ENCODE measurements at places on chromosomes 6 and 20. TPM values are rescaled to one million over a fixed set of nuclear protein-coding genes. Genes with fewer than 3 reads are reported as not detected.

DNA sequence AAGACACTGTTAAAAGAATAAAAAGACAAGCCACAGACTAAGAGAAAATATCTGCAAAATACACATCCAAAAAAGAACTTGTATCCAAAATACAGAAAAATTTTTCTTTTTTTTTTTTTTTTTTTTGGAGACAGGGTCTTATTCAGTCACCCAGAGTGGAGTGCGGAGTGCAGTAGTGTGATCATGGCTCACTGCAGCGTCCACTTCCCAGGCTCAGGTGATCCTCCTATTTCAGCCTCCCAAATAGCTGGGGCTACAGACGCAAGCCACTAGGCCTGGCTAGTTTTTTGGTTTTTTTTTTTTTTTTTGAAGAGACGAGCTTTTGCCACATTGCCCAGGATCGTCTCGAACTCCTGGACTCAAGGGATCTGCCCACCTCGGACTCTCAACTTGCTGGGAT lies 3.1 kb downstream of the ZUP1 start:
- no peak for DNase-seq

DNA sequence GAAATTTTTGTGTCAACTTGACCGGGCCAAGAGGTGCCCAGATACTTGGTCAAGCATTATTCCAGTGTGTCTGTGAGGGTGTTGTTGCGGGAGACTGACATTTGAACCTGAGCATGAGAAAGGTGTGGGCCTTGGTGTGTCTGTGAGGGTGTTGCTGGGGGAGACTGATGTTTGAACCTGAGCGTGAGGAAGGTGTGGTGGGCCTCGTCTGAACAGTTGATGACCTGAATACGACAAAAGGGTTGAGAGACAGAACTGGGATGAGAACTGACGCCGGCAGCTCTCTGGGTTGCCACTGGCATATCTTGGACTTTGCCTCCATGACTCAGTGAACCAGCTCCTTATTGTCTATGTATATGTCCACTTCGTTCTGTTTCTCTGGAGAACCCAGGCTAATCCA lies 240.5 kb downstream of the ERMARD start:
- no peak for DNase-seq

DNA sequence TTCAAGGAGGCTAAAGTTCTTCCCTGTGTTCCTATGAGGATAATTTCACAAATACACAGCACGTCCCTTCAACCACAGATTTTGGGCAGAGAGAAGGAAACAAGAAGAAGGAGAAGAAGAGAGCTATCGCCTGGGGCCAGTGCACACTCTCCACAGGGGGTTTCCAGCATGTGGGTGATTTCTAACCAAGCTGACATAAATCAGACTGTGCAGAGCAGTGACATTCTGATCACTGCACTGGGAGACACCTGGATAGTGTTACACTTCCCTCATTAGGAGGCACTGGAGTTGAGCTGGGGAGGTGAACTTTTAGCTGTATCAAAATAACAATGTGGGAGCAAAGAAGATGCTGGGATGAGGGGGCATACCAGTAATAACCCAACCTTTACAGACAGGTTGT lies 71.8 kb upstream of the CENPW start:
- no peak for DNase-seq

- DNase-seq = no peak
Observed at GRCh38 chr6:32969685-32970412, 1.5 kb downstream of the BRD2 start.

DNA sequence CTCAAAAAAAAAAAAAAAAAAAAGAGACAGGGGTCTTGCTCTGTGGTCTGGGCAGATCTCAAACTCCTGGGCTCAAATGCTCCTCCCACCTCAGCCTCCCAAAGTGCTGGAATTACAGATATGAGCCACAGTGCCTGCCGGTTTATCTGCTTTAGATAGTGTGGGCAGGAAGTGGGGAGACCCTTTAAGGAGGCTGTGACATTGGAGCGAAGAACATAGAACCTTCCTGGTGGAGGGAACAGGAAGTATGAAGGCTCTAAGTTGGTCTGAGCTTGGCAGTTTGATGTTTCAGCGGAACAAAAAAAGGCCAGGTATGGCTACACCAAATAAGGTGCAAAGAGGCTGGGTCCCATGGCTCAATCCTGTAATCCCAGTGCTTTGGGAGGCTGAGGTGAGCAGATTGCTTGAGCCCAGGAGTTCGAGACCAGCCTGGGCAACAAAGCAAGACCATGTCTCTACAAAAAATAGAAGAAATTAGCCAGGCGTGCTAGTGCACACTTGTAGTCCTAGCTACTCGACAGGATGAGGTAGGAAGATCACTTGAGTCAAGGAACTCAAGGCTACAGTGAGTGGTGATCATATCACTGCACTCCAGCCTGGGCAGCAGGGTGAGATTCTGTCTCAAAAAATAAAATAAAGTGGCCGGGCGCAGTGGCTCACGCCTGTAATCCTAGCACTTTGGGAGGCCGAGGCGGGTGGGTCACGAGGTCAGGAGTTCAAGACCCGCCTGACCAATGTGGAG lies 8.7 kb upstream of the ZMYND8 start:
- no peak for DNase-seq

DNA sequence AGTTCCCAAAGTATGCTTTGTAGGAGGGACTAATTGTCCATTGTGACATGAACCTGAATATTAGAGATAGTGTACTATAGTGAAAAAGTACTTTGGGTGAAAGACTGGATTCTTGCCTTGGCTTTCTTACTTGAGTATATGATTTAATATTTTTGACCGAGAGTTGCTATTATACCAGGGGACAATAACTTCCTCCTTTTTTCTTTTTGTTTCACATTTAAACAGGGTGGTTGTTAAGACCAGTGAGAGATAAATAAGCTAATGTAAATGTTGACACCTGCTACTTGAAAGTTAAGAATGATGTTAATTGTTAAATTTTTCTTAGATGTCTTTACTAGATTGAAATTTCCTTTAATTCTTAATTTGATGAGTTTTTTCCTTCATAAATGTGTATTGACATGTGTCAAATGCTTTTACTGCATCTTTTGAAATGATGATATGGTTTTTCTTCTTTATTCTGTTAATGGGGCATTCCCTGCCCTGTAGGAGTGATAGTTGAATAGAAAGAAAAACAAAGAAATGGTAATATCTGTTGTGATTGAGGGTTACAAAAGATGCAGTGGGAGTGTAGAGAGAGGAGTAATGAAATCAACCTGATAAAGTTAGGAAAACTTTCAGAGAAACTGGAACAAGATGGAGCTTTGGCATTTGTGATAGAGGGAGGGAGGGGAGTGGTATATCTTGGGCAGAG lies 48.4 kb downstream of the ZFAND3 start:
- DNase-seq = no peak

- no peak for DNase-seq
Observed at GRCh38 chr20:39206899-39207564, 244.9 kb downstream of the DHX35 start.

DNA sequence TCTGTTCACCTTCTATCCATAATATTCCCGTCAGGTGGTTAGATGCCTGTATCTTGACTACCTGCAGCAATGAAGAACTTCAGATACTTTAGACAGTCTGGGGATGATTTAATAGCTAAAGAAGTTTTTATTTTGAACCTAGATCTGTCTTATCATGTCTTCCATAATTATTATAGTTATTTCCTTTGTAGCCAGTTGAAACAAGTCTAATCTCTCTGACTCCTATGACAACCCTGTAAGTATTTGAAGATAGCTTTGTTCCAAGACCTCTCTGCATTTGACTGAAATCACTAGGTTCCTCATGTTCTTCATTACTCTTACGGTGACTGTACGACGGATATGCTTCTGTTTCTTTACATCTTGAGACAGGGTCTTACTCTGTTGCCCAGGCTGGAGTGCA lies 316.6 kb upstream of the BMP2 start:
- no peak for DNase-seq

DNA sequence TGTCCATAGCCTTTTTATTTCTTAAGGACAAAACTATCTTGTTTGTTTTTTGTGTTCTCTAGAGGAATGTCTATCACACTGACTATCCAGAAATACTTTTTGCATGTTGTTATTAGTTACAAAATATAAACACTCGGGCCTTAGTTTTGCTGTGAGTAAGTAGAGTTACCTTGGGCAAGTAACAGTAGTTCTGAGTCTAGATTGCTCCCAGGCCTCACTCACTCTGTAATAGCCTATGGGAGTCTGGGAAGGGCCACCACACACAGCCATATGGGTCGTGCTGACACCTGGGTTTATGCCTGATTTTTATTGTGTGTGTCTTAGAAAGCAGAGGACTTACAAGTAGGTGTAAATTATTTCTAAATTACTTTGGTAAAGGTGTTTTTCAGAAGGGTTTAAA lies 185.8 kb downstream of the TMEM242 start:
- DNase-seq = no peak

DNA sequence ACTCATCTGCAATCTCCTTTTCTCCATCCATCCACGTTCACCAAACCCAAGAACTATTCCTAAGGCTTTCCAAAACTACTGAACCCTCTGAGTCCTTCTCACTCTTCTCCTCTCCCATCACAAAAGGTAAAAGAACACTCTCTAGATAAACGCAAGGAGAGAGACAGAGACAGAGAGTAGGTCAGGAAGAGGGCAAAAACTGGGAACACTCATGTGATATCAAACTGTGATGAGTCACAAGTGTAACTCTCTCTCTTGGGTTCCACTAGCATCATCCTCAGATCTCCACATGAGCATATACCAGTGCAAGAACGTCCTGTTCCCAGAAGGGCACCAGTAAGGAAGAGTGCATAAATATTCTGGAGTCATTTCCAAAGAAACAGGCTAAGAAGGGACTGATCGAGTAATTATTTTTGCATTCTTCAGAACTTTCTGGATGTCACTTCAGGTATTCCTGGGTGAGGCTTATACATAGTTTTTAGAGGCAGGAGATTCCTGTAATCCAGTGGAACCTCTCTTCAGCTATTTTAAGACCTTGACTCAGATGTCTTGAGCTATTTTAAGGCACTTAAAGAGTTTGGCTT lies 47.3 kb upstream of the STXBP5 start:
- no peak for DNase-seq

GRCh38 chr6:165807249-165807960 lies 144.4 kb upstream of the PDE10A start:
- DNase-seq = no peak

DNA sequence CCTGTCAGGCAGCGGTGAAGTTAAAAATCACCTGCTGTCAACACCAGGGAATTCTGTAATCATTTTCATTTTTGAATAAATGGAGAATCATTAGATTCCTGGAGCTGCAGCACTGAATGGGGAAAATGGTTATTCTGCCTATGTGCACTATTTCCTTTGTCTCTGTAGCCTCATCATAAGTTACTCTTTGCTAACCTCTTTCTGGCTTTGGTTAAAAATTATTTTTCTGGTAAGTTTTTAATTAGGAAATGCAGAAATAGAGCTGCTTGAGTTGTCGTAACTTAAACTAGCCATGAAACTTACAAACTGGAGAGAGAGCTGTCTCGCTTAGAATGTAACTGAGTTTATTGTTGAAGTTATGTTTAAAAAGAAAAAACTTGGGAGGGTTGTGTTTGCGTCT lies 28.8 kb downstream of the ZFAND3 start:
- DNase-seq = no peak

DNA sequence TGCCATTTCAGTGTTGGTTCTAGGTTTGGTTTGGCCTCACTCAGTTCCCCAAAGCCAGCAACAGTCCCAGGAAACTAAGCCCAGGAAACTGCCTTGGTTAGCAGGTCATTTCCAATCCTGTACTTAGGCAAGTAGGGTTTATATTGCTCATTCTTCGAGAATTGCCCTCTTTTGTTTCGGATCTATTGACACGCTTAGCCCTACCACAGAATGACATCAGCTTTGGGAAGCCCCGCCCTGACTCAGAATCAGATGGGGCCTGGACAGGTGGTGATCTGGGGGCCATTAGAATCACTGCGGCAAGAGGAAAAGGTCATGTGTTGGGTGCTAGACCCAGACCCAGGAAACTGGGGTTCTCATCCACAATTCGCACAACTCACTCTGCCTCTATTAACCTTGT lies 578.2 kb downstream of the QKI start:
- DNase-seq = no peak

DNA sequence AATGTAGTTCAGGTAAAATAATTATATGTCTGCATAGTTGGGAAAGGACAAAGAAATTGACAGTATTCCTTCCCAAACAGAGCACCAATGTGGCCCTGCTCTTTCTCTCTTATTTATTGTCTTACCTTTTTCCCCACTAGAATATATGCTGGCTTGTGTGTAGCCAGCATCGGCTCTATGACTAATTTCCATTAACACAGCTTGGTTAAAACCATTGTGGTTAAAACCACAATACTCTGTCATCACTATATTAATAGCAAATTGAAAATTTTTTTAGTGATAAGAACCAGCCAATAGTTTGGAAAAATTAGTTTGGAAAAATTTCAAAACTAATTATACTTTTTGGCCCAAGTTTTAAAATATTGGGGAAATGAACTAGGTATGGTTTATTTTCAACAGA lies 535.1 kb downstream of the UTRN start:
- no peak for DNase-seq

- DNase-seq = no peak
Observed at GRCh38 chr20:13355941-13356486, 134.9 kb downstream of the ISM1 start.

DNA sequence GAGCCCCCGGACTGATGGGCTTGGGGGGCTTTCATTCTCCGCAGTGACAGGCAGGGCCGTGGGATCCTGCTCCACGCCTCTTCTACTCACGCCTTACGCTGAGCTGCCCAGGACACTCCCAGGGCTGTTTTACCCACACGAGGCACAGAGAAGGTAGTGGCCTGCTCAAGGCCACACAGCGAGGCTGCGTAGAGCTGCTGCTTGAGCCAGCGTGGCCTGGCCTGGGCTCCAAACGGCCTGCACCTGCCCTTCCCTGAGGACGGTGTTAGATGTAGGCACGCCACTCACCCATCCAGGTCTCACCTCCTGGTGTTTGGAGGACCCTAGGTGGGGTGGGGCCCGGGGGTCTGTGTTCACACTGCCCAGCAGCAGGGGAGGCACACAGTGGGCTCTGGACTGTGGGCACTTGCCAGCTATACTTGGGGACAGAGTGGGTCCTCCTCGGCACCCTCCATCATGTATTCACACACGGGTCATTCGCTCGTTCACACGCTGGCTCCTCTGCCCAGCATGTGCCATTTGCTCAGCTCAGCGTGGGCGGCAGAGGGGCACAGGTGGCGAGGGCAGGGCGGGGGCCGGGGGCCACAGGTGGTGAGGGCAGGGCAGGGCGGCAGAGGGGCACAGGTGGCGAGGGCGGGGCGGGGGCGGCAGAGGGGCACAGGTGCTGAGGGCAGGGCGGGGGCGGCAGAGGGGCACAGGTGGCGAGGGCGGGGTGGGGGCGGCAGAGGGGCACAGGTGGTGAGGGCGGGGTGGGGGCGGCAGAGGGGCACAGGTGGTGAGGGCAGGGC lies 18.4 kb upstream of the RBBP8NL start:
- DNase-seq = no peak

Gene TNFRSF6B
- 51.9 TPM for polyA plus RNA-seq

Gene VSX1
- not detected for polyA plus RNA-seq

Gene SASH1
- polyA plus RNA-seq = 4.4 TPM

Gene MCUR1
- 8.3 TPM for polyA plus RNA-seq

Gene POPDC3
- 15.9 TPM for polyA plus RNA-seq

Gene F13A1
- polyA plus RNA-seq = not detected

Gene SCRT2
- not detected for polyA plus RNA-seq

Gene VIP
- polyA plus RNA-seq = not detected

Gene EPPIN
- not detected for polyA plus RNA-seq

Gene FYN
- 46.8 TPM for polyA plus RNA-seq

Gene MYBL2
- 0.73 TPM for polyA plus RNA-seq

Gene ZNF341
- polyA plus RNA-seq = 3.2 TPM

All from keratinocyte (primary cell).